ENCODE measurements at places on chromosomes 13 and 19.

GRCh38 chr13:44649104-44649428 is 72.9 kb upstream of the TSC22D1 start:
- DNase-seq = peak; percentile 11

DNA sequence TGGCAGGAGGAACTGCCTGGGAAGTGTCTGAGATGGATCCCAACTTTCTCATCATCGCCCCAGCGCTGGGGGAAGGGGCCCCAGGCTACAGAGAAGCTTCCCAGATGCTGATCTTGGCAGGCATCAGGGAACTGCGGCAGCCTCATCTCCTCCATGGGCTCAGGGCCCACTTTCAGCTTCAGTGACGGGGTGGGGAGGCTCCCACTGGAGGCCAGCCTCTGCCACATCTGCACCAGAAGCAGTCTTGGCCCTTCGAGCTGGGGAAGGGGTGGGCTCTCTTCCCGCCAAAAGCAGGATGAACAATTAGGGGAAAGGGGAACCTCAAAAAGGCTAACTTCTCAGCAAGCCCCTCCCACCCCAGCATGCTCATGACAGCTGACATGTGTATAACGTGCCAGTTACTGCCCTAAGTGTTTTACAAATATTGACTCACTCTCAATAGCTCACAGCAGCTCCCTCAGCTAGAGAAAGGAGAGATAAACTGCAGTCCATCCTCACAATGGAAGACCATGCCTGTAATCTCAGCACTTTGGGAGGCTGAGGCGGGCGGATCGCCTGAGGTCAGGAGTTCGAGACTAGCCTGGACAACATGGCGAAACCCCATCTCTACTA is 7.1 kb upstream of the S1PR2 start:
- no peak for DNase-seq

- DNase-seq = no peak
Observed at GRCh38 chr19:39934584-39935363, at the start of gene FCGBP. TSS of gene FCGBP (minus strand) at chr19:39934634.

DNA sequence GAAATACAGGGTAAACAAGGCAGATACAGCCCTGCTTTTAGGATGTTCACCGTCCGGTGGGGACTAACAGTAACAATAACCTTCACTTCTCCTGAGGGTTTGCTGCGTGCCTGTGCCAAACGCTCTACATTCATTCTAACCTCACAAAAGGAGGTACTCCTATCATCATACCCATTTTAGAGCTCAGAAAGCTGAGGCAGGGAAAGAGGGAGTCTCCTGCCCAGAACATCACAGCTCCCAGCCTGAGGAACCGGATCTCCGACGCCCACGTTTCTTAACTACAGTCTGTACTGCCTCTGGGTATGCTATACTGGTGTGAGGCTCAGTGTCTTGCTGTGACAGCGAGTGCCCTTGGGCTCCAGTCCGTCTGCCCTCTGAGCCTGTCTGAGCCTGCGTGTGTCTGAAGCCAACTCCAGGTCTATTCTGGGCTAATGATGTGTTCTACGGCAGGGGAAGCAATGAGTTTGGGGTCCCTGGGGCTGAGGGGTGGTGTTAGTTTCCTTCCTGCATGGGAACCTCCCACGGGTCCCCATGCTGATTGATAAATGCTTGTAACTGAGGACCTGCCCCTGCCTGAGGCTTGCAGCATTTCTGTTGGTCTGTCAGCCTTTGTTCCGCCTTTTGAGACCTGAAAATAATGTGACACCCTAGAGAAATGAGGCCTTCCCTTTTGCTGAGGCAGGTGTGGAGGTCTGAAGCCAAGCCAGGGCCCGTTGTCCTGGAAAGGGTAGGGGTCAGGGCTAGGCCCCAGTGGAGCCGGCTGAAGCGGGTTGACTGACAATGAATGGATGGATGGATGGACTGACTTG is 4.9 kb downstream of the LIPE start:
- DNase-seq = no peak

- DNase-seq = no peak
Observed at GRCh38 chr13:94988654-94989053, 276.3 kb upstream of the SOX21 start.

- no peak for DNase-seq
Observed at GRCh38 chr19:31269425-31270127, 79.7 kb downstream of the TSHZ3 start.

GRCh38 chr13:29489650-29490560 is 105.6 kb downstream of the SLC7A1 start:
- no peak for DNase-seq

DNA sequence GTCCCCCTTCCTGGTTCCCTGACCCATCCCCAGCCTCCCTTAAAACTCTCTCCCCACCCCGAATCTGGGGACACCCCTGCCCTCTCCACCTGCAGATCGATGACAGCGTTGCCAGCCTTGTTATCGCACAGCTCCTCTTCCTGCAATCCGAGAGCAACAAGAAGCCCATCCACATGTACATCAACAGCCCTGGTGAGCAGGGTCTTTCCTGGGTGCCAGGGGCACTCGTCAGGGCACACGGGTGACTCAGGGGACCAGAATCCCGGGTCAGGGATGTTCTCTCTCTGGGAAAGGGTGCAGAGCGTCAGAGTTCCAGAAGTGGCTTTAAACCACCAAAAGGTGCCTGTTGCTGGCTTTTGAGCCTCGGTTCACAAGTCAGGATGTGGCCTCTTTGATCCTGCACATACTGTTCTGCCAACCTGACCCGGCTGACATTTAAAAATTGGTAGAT is 1.0 kb downstream of the CLPP start:
- no peak for DNase-seq

DNA sequence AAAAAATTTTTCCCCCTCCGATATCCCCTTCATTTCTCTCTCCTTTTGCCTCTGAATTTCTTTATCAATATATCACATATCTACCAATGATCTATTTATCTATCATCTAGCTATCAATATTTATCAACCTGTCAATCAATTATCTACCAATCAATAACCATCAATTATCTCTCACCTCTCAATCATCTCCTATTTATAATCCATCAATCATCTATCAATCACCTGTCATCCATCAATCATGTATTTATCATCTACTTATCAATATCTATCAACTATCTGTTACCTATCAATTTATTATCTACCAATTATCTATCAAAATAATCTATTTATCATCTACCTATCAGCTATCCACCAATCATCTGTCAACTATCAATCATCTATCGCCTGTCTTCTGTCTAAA is 17.1 kb downstream of the MBD3L1 start:
- DNase-seq = no peak

GRCh38 chr13:112260108-112261055 is 115.8 kb upstream of the SPACA7 start:
- no peak for DNase-seq

DNA sequence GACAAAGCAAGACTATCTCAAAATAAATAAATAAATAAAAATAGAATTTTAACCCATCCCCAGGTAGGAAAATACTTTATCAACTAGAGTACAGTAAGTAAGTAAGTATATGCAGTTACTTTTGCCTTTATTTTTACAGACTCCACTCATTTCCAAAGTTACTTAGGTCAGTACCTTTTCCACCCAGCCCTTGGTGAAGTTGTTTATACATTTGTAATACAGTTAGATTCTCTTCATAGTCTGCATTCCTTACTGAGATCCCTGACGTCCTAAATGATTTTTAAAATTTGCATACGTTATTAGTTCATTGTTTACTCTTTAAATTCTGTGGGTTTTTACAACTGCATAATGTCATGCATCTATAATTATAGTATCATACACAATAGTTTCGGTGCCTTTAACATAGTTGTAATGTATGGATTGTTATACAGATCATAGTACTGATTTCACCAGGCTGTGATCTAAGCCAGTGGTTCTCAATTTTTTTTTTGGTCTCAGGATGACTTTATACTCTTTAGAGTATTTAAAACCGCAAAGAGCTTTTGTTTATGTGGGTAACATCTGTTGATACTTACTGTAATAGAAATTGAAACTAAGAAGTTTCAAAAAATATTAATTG is 10.4 kb downstream of the SETDB2 start:
- DNase-seq = no peak

GRCh38 chr13:30113551-30113950 is 193.8 kb downstream of the KATNAL1 start:
- DNase-seq = no peak

DNA sequence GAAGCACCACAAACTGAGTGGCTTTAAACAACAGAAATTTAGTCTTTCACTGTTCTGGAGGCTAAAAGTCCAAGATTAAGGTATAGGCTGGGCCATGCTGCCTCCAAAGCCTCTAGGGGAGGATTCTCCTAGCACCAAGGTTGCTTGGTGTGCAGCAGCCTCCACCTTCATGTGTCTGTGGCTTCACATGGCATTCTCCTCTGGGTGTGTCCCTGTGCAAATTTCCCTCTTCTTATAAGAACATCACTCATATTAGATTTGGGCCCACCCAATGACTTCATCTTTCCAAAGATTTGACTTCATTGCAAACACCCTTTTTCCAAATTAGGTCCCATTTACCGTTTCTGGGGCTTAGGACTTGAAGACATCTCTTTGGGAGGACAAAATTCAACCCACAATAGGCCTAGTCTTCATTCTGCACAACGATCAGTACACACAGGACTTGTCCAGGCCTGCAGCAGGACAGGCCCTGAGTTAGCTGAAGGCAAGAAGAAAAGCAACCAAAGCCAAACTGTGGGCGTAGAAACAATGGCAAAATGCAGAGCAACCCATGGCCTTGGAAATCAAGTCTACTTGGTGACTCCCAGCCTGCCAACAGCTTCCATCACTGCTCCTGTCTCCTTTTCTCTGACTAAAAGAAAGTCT is 521.2 kb upstream of the NBEA start:
- no peak for DNase-seq

- no peak for DNase-seq
Observed at GRCh38 chr13:45411221-45411620, 7.0 kb downstream of the SLC25A30 start.

DNA sequence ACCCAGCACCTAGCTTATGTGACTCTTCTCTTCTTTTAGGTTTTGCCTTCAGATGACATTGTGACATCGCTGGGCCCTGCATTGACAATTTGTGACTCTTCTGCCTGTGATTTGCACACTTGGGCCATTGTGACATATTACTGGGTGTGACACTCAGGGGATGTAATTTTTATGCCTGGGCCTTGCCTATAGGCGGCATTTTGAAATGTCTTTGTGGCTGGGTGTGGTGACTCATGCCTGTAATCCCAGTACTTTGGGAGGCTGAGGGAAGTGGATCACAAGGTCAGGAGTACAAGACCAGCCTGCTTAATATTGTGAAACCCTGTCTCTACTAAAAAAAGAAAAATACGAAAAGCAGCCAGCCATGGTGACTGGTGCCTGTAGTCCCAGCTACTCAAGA is 28.4 kb upstream of the ZNF681 start:
- no peak for DNase-seq

DNA sequence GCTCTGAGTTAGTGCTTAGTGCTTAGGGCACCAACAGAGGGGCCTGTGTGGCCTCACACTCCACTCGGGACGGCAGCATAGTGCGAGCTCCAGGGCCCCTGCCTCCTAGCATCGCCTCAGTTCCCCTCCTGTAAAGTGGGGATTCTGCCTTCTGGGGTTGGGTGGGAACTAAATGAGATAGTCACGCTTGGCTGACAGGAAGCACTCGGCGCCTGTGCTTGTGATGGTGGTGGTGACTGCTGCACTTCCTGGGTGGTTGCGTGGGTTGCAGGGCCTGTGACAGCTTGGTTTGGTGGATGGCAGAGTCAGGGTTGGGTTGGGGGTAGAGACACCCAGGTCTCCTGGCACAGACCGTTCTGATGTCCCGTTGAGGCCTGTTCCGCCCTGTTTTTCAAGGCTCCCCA is 7.7 kb downstream of the PLEKHF1 start:
- DNase-seq = no peak

- no peak for DNase-seq
Observed at GRCh38 chr19:15300533-15301197, 31.7 kb downstream of the BRD4 start.

DNA sequence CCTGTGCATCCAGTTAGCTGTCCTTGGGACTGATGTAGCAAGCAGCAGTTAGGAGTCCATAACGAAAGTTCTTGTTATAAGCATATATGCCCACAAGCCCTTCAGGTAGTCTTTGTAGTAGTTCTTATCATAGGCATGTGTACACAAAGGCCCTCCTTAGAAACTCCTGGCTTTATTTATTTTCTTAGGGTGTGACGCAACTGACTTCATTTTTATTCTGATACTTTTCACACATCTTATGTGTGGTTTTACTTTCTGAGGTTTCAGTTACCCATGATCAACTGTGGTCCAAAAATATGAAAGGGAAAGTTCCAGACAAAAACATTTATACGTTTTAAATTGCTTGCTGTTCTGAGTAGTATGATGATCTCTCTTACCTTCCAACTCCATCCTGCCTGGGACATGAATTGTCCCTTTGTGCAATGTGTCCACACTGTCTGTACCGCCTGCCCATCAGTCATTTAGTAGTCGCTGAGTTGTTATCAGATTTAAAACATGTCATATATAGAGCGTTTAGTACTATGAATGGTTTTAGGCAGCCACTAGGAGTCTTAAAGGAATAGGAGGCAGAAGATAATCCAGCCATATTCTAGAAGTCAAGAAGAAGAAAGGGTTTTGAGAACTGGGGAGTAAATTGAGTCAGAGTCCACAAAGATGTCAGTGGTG is 19.4 kb downstream of the GPC5 start:
- DNase-seq = no peak

DNA sequence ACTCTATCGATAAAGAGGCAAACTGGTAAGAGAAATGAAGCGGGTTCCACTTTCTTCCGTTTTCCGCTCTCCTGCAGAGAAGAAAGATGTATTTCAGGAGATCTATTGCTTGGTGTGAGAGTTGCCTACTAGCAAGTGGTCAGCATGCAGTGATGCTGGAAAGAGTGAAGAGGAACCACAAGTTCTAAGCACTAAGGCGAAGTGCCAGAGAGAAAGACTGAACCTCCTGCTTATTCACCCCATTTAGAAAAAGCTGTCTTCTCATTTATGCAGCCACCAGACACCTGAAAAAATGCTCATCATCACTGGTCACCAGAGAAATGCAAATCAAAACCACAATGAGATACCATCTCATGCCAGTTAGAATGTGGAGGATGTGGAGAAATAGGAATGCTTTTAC is 78.7 kb upstream of the GPC6 start:
- no peak for DNase-seq

DNA sequence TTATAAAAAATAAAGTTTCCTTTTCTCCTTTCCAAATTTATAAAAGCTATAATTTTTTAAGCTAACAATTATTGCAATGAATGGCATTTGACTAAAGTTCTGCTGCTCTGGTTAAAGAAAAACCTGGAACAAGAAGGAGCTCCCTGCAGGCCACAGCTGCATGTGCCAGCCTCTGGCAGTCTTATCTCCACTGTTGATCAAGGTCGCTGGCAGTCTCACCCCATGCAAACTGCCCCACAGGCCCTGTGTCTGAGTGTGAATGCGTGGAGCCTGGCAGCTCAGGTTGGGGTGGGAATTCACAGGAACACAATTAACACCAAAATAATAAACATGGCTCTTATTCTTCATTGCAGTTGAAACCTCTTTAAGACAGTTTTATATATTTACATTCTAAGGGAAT is 30.2 kb upstream of the FREM2 start:
- DNase-seq = no peak

- DNase-seq = no peak
Observed at GRCh38 chr19:27676877-27677276, 1536.1 kb downstream of the UQCRFS1 start.

GRCh38 chr13:20505405-20506366 is 20.0 kb downstream of the CRYL1 start:
- DNase-seq = no peak
